ENCODE measurements at places on chromosomes 7 and 10. TPM values are rescaled to one million over a fixed set of nuclear protein-coding genes. Genes with fewer than 3 reads are reported as not detected.

- DNase-seq, result no peak
These were observed 52.3 kb downstream of the HECW1 start for GRCh38 chr7:43164757-43165156.

DNA sequence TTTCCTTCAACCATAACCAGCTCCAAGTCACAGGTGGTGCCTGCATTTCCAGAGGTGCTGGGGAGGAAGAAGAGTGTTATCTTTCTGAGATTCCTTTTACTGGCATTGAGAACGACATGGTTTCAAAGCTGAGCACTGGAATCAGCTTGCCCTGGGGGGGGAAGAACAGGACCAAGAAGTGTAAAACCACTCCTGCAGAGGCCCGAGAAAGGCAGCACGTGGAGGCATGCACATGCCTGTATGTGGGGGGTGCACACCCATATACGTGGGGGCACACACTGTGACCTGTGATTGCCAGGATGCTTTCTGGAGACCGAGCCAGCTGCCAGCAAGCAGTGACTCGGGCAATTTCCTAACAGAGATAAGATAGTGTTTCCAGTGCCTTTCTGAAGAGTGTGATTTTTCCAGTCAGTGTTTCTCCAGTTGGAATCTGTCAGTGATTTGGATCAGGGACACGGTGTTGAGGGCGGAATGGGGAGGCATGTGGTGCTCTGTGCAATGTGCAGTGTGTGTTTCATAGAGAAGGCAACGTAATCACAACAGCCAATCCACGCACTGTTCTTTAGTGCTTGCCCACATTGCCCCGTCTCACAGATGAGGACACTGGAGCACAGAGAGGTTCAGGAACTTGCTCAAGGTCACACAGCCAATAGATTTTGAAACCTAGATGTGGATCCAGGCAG is 4.2 kb downstream of the LRRC27 start:
- DNase-seq, result no peak

DNA sequence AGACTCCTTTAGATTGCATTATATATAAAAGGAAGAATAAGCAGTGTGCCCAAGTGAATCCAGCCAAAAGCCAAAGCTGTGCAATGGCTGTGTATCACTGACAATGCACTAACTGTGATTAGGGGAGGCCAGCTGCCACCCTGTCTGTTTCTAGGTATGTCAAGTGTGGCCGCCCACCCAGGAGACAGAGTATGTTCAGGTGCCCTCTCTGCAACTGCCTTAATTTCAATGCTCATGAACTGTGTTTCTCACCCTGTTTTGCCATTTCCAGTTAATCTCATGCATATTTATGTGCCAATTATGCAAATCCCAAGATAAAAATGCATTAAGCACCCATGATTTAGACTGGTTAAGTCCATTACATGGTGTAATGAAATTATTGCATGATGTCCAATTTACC is 159.4 kb downstream of the FRMD4A start:
- DNase-seq, result no peak

- DNase-seq, result no peak
These were observed 83.6 kb downstream of the DNAJC1 start for GRCh38 chr10:21919906-21920305.

The SFTPA1 gene
- total RNA-seq, result not detected

The C10orf95 gene
- total RNA-seq, result 0.27 TPM

The UCMA gene
- not detected for total RNA-seq
